ENCODE measurements at places on chromosomes 2 and 18.

GRCh38 chr2:172710584-172711047 is 25.0 kb upstream of the RAPGEF4 start:
- DNase-seq, result peak; percentile 48

DNA sequence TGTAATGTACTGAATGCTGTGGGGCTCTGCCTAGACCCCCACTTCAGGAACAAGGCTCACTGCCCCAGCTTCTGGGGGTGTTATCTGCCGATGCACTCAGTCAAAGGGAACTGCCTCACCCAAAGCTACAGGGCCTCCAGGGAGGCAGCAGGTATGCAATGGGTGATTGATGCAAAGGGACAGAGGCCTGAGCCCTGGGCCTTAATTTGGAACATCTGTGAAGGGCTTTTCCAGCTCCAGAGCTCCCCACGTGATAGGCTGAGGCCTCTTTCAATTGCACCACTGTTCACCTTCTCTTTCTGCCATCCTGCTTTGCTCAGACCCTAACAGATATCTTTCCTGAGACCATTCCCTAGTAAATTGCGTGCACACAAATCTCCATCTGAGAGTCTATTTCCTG is 131.0 kb downstream of the ATL2 start:
- DNase-seq, result no peak

- no peak for DNase-seq
Measured at GRCh38 chr18:33828949-33829348, 250.9 kb downstream of the ASXL3 start.

DNA sequence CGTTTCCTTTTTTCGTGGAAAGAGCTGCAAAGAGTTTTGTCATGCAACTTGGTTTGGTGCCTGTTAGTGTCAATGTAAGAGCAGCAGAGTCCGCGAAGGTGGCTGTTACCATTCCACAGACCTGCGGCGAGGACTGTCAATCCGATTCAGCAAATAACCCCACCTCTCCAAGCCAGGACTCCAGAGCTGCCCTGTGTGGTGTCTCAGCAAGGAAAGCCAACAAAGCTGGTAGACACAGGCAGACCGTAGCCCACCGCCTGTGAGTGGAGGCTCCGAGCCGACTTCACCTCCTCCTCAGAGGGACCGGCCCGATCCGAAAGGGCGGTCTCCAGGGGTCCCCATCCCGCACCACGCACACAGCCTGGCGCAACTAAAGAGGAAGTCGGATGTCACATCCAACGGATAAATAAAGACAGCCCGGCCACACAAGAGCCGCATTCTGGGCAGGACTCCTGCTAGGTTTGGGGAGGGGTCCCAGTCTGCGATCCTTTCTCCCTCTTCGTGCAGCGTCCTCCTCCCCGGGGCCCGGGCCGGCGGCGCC is 819 bp downstream of the ANKRD44 start:
- DNase-seq, result peak; percentile 49

- no peak for DNase-seq
Measured at GRCh38 chr18:45835057-45835636, 9.7 kb downstream of the SIGLEC15 start.

DNA sequence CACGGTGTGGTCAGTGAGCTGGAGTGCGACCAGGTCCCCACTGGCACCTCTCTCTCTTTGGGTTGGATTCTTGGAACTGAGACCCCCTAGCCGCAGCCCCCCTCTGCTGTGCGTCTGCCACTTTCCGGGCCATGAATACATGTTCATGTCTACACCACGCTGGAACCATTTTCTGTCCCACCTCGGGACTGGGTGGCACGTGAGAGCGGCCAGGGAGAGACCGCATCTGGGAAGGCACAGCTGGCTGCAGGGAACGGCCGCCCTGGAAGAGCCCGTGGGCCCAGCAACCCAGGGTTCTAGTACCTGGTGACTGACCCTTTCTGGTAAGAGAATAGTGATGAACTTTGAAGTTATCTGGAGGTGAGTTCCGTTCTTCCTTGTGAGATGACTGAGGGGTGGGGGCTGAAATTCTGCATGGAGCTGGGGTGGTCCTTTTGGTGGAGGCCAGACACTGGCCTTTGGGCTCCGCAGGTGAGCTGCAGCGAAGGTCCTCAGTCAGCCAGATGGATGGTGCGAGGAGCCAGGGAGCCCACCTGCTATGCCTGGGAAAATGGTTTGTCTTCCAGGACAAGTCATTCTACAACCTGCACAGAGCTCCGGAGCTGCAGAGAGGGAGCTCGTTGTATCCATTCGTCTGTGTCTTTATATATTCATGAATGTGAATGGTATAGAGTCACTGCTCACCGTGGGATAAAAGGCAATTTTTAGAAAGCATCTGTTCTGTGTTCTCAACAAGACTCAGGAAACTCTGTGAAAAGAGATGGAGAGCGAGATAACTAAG is 223.5 kb downstream of the NDUFA10 start:
- no peak for DNase-seq

- DNase-seq, result no peak
Measured at GRCh38 chr2:60948926-60949579, 67.7 kb downstream of the REL start.
